ENCODE measurements at places on chromosomes 4 and X.

DNA sequence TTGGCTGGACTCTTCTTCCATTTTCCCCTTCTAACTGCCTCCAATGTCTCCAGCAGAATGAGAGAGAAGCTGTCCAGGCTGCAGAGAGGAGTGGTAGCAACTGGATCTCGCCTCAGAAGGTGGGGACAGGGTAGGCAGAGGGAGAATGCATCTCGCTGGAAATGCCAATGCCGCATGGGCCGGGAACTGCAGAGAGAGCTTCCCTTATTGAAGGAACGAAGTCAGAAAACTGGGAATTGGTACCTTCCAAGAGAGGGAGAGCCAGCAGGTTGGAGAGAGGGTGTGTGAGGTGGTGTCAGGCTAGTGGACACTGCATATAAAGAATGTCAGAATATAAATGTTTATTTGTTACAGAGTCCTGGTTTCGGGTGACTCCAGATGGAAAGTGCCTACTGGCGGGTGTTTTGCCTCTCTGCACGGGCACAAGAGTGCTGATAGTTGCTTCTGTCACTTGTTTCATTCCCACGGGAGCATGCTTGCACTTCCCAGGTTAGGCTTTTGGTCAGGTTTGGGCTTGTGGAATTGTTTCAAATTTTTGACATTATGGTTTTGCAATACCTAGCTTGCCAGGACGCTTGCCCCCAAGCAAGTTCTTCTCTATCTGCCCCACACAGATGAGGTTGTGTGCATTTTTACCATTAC lies 156.8 kb upstream of the STS start:
- DNase-seq = no peak

- DNase-seq = no peak
Observed at GRCh38 chr4:116590648-116591047, 494.7 kb downstream of the TRAM1L1 start.

DNA sequence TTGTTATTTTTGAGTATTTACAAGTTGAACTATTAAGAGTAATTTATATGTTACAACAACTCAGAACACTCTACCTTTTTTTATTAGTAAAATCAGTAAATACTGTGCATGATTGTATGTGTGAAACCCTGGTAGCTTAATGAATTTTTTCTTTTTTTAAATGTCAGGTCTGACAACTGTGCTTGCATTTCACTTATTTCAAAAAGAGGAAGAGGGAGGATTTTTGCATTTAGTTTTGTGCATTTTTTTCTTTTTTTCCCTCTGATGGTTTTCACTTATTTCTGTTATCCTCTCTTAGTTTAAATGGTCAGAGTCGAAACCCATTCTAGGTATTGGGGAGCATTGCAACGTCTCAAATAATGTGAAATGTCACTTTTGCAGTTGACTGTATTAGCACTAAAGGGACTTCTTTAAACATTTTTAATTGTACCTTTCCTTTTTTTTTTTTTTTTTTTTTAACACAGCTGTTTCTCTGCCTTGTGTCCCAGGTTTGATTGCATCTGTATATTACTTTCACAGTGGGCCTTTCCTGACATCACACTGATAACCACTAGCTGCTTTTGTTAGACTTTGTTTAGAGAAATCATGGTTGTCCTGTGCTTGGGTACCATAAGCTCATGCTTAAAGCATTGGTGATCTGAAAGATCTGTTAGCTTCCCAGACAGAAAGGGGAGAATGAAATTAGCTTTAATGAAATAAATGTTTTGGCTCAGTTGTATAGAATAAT lies 28.5 kb downstream of the MOB1B start:
- DNase-seq = no peak

DNA sequence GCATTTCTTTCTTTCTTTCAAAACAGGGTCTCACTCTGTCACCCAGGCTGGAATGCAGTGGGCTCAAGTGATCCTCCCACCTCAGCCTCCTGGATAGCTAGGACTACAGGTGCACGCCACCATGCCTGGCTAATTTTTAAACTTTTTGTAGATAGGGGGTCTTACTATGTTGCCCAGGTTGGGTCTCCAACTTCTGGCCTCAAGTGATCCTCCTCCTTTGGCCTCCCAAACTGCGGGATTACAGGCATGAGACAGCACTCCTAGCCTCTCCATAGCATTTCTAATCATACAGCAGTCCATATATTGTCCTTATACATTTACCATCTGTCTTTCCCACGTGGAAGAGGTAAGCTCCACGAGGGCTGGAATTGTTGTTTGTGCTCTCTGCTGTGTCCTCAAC lies 2.0 kb upstream of the FHIP1A start:
- DNase-seq = no peak

GRCh38 chrX:129784371-129784770 lies 4.6 kb downstream of the SASH3 start:
- no peak for DNase-seq

Measured in skeletal muscle cell (primary cell).